ENCODE measurements at places on chromosomes 16 and 17. TPM values are rescaled to one million over a fixed set of nuclear protein-coding genes. Genes with fewer than 3 reads are reported as not detected.

Gene RAB40B
- 7.2 TPM for total RNA-seq

DNA sequence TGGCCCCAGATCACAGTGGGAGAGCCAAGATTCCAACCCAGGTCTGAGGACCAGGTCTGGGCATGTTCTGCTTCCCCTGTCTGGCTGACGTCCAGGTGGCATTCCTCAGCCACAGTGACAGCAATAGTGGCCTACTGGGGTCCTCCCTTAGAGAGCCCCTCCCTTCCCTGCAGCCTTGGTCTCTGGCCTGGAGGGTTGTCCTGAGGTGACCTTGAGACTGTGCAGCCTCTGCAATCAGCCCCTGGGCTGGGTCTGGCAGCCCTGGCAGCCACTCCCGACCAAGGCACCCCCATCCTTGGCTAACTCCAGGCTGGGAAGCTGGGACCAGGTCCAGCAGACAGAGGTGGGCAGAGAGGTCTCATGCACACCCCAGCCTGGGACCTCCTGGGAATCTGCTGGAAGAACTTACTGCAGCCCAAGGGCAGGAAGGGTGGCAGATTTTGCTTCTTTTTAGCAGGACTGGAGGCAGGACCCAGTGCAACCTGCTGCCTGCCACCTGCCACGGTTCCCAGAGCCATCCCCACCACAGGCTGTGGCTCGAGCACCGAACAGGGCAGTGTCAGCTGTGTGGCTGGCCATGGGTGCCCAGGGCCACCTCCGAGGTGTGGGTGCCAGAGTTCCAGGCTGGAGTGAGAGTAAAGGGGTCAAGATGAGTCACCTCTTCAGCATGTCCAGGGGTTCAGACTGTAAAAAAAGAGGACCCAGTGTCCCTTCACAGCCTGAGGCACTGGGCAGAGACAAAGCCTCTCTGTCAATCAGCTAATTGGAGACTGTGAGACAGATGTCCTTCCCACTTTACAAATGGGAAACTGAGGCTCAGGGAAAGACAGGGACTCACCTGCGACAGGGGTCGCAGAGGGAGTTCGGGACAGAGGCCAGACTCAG, 12.6 kb downstream of the GRB7 start:
- ATAC-seq, result no peak

Gene SLFN13
- 1.6 TPM for total RNA-seq

- no peak for ATAC-seq
These were observed 2.4 kb upstream of the CISD3 start for GRCh38 chr17:38727736-38728135.

Gene CYGB
- 19.4 TPM for total RNA-seq

Measured in motor neuron (in vitro differentiated cells).